Activated CD8-positive, alpha-beta memory T cell treated with anti-CD3 and anti-CD28 coated beads, Interleukin-2, amount 50 U/mL, for 48 hours (primary cell): ENCODE measurements at places on chromosomes 1 and 21.

- peak; percentile 51 for DNase-seq
Measured at GRCh38 chr21:41973861-41974751, 20.3 kb upstream of the C2CD2 start.

DNA sequence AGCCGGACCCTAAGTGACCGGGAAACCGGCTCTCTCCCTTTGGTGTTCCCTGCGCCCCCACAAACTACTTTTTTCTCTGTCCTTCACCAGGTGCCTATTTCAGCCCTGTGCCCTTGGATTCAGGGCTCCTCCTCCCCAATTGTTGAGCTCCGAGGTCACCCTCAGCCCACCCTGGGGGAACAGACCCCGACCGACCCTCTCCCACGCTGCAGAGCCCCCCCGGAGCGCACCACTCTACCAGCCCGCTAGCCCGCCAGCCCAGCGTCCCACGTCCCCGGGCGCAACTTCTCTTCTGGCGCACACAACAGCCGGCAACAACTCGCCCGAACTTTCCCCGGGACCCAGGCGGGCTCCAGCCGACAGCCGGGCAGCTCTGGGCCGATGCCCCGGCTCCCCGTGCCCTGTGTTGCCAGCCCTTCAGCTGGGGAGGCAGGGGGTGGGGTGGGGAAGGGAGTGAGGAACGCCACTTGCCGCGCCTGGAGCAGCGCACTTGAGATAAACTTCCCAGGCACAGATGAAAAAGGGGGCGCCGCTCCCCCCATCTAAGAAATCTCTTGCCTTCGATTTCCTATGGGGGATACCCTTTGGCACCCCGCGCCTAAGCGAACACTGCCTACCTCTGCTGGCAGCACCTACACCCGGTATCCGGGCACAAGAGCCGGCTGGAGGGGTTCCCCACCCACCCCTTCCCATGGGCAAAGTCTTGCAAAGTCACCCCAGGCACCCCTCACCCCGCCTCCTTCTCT is 997 bp downstream of the CASZ1 start:
- DNase-seq: no peak

DNA sequence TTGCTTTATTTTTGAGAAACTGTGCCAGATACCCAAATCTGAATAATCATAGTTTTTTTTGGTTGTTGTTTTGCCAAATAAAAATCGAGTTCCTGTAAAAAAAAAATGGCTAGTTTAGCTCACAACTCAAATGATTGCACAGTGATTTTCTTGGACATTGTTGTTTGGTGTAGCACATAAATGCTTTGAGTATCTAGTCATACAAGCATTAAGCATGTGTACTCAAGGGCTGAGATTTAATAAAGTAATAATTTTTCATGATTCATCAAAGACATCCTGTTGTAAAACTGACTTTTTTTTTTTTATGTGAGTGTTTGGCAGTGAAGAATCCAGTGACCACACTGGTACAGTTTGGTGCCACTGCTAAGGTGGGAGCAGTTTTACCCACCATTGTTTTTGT is 18.8 kb downstream of the ITSN1 start:
- DNase-seq: no peak

DNA sequence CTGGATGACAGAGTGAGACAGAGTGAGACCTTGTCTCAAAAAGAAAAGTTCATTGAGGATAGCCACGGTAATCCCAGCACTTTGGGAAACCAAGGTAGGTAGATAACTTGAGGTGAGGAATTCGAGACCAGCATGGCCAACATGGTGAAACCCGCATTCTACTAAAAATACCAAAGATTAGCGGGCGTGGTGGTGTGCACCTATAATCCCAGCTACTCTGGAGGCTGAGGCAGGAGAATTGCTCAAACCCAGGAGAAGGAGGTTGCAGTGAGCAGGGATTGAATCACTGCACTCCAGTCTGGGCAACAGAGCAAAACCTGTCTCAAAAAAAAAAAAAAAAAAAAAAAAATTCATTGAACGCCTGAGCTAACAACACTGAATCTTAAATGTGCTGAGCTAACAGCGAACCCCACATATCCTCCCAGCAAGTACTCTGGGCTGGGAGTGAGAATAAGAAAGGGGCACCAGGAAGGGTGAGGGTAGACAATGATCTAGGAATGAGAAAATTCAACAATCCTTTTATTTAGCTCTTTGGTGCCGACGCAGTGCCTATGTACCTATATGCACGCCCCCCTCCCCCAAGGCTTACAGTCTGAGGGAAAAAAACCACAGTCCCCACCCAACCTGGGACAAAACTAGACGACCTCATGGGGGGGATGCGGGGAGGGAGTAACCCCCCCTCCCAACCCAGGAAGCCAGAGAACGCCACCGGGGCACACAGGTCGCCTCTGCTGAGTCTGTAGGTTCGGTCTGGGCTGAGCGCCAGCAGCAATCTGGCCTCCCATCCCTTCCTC is 1.4 kb upstream of the CACNA1S start:
- no peak for DNase-seq

DNA sequence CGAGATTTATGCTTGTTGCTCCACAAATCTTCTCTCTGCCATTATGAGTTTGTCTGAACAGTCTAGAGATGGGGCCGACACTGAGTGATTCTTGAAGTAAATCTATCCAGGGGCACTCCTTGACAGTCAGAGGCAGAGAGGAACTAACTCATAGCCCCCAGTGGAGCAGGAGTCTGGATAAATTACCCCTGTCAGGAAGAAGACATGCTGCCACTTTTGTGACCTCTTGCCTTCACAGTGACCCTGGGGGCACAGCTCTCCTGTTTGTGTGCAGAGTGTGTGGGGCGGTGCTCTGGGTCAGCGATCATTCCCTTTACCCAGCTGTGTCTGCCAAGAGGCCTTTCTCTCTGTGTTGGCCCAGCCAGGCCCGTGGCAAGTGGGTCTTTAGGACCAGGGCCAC is 29.5 kb downstream of the PEX14 start:
- DNase-seq: no peak

GRCh38 chr1:243902100-243902499 is 52.1 kb upstream of the AKT3 start:
- DNase-seq: no peak

DNA sequence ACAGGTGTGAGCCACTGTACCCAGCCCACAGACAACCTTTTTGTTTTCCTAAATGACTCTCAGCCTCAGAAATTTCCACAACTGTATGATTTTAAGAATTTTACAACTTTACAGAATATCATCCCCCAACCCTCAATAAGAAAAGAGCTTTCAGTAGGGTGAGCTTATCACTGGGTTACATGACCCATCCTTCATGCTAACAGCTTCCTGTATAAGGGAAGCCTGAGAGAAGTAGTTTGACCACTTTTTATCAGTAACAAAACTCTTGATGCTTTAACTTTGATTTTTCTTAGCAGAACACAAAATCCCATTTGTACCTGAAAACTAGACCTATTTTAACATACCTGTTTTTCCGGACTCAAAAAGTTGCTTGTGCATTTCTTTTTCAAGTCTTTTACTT is 9.7 kb upstream of the MYBPHL start:
- no peak for DNase-seq

- DNase-seq: no peak
Measured at GRCh38 chr1:44571712-44572571, 102.3 kb downstream of the TMEM53 start.

DNA sequence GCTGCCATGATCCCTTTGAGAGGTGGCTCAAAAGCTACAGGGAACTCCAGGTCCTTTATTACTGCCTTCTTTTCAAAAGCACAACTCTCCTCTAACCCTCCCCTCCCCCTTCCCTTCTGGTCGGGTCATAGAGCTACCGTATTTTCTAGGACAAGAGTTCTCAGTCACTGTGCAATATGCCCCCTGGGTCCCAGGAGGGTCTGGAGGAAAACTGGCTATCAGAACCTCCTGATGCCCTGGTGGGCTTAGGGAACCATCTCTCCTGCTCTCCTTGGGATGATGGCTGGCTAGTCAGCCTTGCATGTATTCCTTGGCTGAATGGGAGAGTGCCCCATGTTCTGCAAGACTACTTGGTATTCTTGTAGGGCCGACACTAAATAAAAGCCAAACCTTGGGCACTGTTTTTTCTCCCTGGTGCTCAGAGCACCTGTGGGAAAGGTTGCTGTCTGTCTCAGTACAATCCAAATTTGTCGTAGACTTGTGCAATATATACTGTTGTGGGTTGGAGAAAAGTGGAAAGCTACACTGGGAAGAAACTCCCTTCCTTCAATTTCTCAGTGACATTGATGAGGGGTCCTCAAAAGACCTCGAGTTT is 3.1 kb downstream of the BTG2 start:
- DNase-seq: no peak

- no peak for DNase-seq
Measured at GRCh38 chr1:96116731-96117130, 604.9 kb upstream of the PTBP2 start.

- DNase-seq: no peak
Measured at GRCh38 chr1:224548676-224549075, 67.4 kb upstream of the CNIH3 start.

DNA sequence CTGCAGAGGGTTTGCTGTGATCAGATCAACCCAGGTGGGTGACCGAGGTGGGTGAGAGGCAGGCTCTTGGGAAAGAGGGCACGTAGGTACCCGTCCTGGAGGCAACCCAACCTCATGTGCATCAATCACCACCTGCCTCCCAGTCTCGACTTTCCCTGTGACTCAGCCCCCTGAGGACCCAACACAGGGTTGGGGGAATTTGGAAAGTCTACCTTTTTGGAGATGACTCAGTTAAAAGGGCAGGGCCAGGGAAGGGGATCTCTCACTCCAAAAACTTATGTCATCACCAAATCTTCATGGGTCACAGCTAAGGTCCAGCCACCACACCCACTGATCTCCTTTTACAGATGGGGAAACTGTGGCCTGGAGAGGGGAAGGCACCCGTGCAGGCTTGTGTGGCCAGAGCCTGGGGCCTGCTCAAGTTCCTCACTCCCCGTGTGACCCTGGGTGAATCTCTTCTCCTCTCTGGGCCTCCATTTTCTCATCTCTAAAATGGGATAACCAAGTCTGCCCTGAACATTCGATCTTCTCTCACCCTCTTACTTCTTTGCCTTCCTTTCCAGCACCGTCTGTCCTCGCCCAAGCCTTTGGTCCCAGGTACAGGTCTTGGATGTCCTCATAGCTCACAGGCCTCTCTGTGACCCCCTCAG is 34.6 kb upstream of the WNT4 start:
- no peak for DNase-seq
